Neural progenitor cell (in vitro differentiated cells): ENCODE measurements at places on chromosomes 4 and X. TPM values are rescaled to one million over a fixed set of nuclear protein-coding genes. Genes with fewer than 3 reads are reported as not detected.

Gene CCDC110
- 0.93 and 2.0 TPM in 2 replicates for total RNA-seq

Gene ARSJ
- 0.25 and 0.28 TPM in 2 replicates for total RNA-seq

Gene FAM90A26
- not detected in 2 replicates for total RNA-seq

Gene FGD1
- total RNA-seq = 8.8 and 16.4 TPM in 2 replicates

Gene LIAS
- total RNA-seq = 20.5 and 30.5 TPM in 2 replicates

Gene CRMP1
- 91.4 and 140 TPM in 2 replicates for total RNA-seq

Gene CENPI
- total RNA-seq = 51.3 and 60.6 TPM in 2 replicates
